ENCODE measurements at places on chromosomes 2 and 18.
A peak's percentile ranks its signal among the peaks of the same experiment; 100 is the strongest.

DNA sequence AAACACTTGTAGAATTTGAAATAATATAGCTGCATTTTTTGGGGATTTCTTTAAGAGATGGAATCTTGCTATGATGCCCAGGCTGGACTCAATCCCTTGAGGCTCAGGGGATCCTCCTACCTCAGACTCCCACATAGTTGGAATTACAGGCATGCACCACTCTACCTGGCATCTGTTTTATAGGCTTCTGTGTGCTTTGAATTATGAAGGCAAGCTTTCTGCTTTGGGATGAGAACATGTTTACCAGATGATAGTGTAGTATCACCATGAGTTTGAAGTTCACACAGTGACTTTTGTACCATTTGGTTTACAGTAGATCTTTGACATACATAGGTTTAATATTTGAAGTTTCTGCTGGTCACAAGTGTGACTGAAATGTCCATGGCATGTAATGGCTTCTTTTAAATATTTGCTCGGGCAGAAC is 10.7 kb downstream of the CNOT11 start:
- DNase-seq: no peak

DNA sequence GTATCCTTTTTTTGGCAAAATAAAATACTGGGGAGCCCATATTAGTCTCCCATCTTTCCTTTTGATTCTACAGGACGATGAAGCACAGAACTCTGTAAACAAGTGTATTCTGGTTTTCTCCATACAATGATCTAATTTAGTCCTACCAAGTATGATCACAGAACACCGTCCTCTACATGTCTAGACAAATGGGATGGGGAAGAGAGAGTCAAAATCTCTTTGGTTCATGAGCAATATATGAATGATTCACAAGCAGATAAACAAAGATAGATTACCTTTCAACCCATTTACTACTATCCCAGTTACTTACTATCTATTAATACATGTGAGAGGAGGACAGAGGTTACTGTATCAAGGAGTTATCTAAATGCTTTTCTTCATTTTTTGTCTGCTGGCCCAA is 352.4 kb upstream of the ACVR2A start:
- DNase-seq: no peak

DNA sequence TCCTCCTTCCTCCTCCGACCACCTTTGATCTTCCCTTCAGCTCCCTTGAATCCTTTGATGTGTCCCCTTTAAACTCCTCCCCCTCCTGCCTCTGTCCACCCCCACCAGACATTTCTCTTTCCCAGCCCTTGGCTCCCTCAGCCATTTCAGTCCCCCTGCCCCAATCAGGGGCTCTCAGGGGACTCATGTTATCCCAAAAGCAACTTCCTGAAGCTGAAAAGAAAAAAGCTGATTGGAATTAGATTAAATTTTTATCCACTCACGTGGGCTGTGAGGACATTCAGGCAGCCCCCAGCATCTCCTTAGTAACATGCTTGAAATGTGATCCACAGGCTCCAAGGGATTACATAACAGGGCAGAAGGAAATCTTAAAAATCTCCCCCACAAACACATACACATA is 81.3 kb downstream of the NEURL3 start:
- DNase-seq: no peak

DNA sequence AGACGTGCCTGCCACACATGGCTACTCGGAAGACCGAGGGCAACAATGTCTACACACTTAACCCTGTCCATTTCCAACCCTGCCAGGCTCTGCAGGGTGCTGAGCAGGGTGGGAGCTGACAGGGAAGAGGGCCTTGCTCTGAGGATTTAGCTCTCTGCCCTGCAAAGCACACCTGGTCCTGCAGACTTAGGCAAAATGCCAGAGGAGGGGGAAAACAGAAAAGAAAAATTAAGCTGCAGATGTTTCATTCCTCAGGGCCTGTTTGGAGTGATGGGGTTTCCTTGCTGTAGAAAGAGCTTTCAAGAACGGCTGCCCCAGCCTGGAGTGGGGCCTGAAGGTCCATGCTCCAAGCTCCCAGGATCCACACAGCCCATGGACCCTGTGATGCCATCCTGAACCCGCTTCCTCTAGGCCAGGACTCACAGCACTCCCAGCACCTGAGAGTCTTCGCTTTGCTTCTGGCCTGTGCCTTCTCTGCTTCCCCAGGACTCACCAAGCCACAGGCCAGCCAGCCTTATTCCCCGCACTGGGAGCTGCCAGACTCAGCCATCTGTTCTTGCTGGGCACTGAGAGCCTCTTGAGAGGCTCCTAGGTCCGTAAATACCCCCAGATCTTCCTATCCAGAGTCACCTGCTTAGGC is 9.1 kb upstream of the TEX51 start:
- no peak for DNase-seq

DNA sequence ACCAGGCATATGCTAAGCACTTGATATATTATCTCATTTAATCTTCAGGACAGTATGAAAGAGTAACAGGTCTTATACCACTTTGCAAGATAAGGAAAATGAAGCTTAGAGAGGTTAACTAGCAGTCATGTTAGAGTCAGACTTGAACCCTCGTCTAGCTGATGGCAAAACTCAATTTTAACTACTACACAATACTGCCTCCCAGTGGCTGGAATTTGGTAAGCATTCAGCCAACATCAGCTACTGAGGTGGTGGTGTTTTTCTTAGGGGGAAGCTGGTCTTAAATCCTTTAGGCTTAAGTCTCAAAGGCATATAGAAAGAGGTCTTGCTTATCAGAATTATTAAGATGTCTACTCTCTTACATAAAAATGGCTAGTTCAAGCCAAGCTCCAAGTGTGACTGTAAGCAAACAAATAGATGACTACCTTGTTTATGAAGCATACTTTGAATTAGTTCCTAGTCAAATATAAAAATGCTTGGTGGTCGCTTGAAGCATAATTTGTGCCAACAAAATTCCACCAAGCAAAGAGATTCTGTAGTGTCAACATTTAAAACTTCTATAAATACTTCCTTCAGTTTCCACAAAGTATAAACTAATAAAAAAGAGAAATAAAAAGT is 325.4 kb upstream of the FIGN start:
- peak; percentile 28 for DNase-seq

DNA sequence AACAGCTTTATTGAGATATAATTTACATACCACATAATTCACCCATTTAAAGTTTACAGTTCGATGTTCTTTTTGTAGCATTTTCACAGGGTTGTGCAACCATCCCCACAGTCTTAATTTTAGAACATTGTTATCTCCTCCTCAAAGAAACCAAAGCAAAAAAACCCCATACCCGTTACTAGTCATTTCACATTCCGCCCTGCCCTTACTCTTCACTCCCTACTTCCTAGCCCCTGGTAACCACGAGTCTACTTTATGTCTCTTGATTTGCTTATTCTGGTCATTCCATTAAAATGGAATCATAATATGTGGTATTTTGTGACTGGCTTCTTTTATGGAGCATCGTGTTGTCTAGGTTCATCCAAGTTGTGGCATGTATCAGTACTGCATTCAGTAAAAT is 137.7 kb downstream of the TANC1 start:
- no peak for DNase-seq

- DNase-seq: no peak
These were observed 402.9 kb downstream of the TNS1 start for GRCh38 chr2:217599906-217600305.

- DNase-seq: peak; percentile 78
These were observed 24.7 kb downstream of the STEAP3 start for GRCh38 chr2:119248311-119248710.

- DNase-seq: no peak
These were observed 170.5 kb upstream of the DOK6 start for GRCh38 chr18:69230204-69230603.

GRCh38 chr2:69462780-69463179 is 25.5 kb upstream of the NFU1 start:
- DNase-seq: no peak

- peak; percentile 16 for DNase-seq
These were observed 908 bp downstream of the ERLEC1 start for GRCh38 chr2:53787614-53788289.

GRCh38 chr2:230541934-230542380 is 126.0 kb downstream of the SP100 start:
- no peak for DNase-seq

GRCh38 chr2:23200787-23201114 is 184.2 kb upstream of the KLHL29 start:
- DNase-seq: no peak

DNA sequence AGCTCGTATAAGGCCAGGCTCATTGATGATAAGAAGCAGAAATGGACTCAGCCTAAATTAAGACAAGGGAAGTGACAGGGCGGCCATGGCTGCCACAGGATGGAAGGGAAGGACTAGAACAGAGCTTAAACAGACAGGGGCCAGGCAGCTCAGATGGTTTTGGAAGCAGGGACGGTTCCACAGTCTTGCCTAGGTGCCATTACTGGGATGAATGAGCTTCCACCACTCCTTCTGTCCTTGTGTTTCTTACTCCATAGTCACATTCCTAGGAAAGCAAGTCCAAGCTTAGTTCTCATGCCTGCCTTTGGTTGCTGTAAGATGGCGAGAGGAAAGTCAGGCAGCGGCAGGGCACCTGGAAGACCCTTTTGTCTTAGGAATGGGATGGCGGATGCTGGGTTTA is 11.9 kb downstream of the GNLY start:
- no peak for DNase-seq

DNA sequence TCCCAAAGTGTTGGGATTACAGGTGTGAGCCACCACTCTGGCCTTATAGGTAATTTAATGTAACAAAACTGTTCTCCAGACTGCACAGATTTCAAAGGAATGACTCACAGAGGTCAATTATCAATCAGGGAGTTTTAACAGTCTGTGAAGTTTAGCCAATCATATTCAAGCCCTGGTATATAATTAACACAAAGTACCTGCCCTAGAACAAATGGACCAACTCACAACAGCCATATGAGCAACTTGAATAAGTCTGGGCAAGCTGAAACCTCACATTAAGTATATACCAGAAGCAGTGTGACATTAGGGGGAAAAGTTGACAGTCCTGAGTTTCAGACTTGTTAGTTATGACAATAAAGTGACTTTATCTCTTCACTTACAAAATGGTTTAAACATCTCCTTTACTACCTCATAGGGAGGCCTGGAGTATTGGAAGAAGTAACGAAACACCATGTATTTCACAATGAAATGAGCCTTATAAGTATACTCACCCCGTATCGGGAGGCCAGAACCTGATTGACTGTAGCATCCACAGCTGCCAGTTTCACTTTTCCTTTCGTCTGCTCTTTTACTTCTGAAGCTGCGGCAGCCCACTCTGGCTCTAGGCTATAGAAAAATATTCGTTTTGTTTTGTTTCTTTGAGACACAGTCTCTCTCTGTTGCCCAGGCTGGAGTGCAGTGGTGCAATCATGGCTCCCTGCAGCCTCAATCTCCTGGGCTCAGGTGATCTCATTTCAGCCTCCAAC is 22.2 kb downstream of the PDIA6 start:
- no peak for DNase-seq

GRCh38 chr18:24766376-24766775 is 305.9 kb downstream of the HRH4 start:
- no peak for DNase-seq

DNA sequence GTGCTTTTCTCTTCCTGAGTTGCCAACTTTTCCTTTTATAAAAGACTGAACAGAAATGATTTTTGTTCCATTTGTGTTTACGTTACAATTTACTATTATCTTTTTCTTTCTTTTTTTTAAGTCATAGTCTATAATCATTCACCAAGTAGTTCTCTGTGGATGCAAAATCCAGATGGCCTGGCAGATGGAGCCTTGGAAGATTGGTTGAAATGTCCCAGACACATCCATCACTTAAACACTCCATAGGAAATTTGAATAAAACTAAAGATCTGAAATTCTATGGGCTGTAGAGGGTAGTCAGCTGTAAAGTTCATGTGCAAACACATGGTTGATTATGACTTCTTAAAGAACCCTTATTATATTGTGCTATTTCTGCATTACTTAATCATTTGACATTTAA is 164.8 kb upstream of the DOCK10 start:
- no peak for DNase-seq

- no peak for DNase-seq
These were observed 28.5 kb downstream of the MAL start for GRCh38 chr2:95054016-95054415.

- DNase-seq: no peak
These were observed 312.6 kb upstream of the VRK2 start for GRCh38 chr2:57733956-57734355.

DNA sequence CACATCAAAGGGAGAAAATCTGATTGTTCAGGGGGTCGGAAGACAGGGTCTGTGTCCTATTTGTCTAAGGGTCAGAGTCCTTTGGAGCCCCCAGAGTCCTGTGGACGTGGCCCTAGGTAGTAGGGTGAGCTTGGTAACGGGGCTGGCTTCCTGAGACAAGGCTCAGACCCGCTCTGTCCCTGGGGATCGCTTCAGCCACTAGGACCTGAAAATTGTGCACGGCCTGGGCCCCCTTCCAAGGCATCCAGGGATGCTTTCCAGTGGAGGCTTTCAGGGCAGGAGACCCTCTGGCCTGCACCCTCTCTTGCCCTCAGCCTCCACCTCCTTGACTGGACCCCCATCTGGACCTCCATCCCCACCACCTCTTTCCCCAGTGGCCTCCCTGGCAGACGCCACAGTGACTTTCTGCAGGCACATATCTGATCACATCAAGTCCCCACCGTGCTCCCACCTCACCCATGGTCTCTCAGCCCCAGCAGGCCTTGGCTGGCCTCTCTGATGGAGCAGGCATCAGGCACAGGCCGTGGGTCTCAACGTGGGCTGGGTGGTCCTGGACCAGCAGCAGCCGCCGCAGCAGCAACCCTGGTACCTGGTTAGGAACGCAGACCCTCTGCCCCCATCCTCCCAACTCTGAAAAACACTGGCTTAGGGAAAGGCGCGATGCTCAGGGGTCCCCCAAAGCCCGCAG is 3.8 kb downstream of the PROC start:
- DNase-seq: no peak

GRCh38 chr2:68556381-68556780 is 87.0 kb upstream of the PROKR1 start:
- DNase-seq: no peak

- no peak for DNase-seq
These were observed 108.7 kb upstream of the RAB6C start for GRCh38 chr2:129870685-129871241.

- DNase-seq: peak; percentile 90
These were observed 20.5 kb upstream of the KIF1A start for GRCh38 chr2:240840435-240841060.

GRCh38 chr2:219569635-219570034 is 1.7 kb downstream of the OBSL1 start:
- peak; percentile 3 for DNase-seq

- DNase-seq: no peak
These were observed 60.3 kb downstream of the ARMC9 start for GRCh38 chr2:231258701-231259100.

GRCh38 chr2:119240311-119241204 is 16.9 kb downstream of the STEAP3 start:
- peak; percentile 87 for DNase-seq

GRCh38 chr2:219731173-219731572 is 103.7 kb downstream of the SLC4A3 start:
- no peak for DNase-seq

DNA sequence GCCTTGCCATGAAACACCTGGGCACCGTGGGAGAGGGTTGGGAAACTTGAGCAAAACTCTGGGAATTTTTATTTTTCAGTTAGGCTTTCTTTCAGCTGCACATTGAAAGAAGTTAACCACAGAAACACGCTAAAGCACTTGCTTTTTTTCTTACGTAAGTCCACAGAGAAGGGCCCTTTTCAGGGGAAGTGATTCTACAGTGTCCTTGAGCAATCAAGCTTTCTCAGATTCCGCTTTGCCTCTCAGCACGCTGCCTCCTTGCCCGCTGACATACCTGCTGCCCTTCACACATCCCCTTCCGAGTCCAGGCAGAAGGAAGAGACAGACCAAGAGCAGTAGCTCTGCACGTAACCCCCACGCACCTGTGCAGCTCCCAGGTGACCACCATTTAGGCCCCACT is 135.5 kb upstream of the MYT1L start:
- no peak for DNase-seq

GRCh38 chr2:201931951-201932350 is 101.7 kb upstream of the FZD7 start:
- peak; percentile 33 for DNase-seq

Data from AG08396 (cell line).